Renal cortex interstitium (tissue), 15 donors: ENCODE measurements at places on chromosomes 6 and 20. TPM values are rescaled to one million over a fixed set of nuclear protein-coding genes. Genes with fewer than 3 reads are reported as not detected.
A peak's percentile ranks its signal among the peaks of the same experiment; 100 is the strongest.

DNA sequence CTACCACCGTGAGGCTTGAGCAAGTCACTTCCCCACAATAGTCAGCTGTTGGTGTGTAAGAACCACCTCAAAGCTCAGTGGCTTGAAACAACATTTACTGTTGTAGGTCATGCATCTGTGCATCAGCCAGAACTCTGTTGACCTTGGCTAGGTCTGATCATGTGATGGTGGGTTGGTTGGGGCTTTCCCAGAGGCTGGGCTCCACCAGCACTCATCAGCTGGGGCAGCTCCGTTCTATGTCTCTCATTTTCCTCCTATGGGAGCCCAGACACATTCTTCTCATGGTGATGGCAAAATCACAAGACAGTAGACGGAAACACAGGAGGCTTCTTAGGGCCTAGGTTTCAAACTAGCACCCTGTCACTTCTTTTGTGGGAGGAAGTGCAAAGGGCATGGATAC lies 42.8 kb upstream of the PSMF1 start:
- no peak for DNase-seq

DNA sequence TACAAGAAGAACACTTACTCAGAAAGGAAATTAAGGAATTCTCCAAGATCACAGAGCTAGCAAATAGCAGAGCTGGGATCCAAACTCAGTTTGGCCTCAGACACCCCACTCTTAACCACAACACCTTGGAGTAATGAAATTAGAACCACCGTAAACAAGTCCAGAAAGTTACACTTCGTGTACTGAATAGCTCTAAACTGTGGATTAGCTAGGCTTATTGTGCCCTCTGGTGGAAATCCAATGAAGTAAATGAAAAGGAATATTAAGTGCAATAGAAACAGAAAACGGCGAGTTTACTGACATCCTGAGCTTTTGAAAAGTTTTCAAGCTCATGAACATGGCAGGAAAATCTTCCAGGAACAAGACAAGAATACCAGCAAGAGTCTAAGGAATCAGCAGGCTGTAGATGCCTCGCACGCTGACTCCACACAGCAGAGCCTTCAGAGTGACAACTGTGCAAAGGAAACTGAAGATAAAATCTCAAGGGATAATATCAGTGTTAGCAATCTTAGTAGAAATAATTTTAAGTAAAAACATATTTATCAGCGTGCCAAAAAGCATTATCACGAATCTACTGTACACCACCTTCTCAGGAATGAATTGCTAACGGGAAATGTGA lies 34.6 kb downstream of the FBXO5 start:
- DNase-seq = peak; percentile 13

- no peak for DNase-seq
These were observed 43.6 kb upstream of the PHACTR3 start for GRCh38 chr20:59560588-59561227.

- DNase-seq = no peak
These were observed 30.7 kb upstream of the ZBP1 start for GRCh38 chr20:57650756-57651483.

DNA sequence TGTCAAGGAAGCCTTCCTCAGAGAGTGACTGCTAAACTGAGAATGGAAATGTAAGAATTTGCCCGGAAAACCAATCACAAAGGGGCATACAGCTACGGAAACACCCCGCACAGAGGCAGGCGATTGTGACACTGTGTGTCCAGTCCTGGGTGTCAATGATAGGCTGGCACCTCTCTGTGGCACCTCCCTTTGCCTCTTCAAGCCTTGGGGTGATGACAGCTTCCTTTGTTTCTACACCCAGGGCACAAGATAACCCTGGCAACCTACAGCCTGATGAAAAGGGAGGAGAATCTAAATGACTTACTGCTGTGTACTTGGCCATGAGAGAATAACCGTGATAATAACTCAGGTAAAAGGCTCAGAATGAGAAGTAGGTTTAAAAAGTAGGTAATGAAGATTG lies 93.6 kb upstream of the SSTR4 start:
- no peak for DNase-seq

DNA sequence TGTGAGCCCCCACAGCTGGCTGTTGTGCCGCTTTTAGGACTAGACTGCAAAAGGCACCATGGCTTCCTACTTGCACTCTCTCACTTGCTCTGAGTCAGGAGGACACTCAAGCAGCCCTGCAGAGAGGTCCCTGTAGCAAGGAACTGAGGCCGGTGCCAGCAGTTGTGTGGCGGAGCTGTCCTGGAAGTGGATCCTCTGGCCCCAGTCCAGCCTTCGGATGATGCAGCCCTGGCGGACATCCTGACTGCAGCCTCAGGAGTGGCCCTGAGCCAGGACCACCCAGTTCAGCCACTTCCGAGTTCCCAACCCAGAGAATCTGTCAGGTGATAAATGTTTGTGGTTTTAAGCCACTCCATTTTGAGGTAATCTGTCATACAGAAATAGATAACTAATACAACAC lies 17.5 kb downstream of the CTCFL start:
- no peak for DNase-seq

DNA sequence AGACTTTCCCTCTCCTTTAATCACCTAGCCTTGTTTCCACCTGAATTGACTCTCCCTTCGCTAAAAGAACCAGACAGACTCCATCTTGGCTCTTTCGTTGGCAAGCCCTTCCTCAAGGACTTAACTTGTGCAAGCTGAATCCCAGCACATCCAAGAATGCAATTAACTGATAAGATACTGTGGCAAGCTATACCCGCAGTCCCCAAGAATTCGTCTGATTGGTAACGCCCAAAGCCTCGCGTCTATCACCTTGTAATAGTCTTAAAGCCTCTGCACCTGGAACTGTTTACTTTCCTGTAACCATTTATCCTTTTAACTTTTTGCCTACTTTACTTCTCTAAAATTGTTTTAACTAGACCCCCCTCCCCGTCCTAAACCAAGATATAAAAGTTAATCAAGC lies 15.6 kb upstream of the MYCT1 start:
- DNase-seq = no peak

ENPP5 gene
- 22.0 TPM for polyA plus RNA-seq

DNA sequence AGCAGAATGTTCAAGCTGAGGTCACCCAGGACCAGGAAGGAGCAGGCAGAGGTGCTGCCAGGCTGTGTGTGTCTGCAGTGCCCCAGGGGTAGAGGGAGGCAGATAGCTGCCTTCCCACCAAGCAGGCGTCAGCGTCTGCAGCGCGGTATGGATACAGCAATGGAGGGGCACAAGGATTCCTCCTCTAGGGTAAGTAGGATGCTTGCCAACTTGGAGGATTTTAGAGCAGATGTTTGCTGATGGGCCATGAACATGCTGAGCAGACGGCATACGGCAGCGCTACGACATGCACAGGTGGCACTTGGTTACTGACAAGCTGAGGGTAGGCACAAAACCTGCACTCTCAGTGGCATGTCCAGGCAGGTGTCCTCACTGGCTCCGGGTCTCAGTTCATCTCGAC lies 48.1 kb downstream of the PSMG4 start:
- DNase-seq = no peak

CYP39A1 gene
- polyA plus RNA-seq = 8.6 TPM

PRKN gene
- polyA plus RNA-seq = 8.1 TPM

DNA sequence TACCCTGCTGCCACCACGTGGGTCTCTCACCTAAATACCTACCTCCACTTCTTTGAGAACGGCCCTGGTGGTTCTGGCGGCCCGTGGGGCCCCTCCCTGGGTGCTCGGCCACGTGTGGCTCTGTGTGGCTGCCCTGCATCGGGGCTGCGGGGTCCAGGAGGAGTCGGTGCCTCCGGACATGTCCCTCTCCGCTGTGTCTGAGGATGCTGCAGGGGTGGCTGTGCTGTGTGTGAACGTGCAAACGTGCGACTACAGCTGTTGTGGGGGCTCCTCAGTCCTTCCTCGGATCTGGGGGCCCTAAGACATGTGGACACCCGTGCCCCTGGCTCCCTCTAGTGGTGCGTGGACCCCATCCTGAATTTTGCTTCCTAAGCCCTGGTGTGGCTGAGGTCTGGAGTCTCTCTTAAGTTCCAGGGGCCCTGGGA lies 691.8 kb downstream of the QKI start:
- no peak for DNase-seq

DNA sequence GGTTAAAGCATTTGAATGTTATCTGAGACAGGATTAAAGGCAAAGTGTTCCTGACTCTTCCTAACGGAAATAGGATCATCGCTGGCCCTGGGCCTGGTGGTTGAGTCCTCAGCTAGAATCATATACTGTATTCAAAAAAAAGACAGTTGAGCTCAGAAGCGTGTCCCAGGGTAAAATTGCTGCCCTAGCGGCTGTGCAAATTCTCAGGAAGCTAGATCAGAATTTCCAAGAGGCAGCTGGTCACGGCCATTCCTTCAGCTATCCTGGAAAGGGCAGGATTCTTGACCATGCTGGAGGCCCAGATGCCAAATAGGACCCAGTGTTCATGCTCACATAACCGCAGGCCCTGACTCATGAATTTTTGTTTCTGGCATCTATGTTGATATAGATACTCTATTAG lies 67.4 kb downstream of the STMND1 start:
- no peak for DNase-seq

DNA sequence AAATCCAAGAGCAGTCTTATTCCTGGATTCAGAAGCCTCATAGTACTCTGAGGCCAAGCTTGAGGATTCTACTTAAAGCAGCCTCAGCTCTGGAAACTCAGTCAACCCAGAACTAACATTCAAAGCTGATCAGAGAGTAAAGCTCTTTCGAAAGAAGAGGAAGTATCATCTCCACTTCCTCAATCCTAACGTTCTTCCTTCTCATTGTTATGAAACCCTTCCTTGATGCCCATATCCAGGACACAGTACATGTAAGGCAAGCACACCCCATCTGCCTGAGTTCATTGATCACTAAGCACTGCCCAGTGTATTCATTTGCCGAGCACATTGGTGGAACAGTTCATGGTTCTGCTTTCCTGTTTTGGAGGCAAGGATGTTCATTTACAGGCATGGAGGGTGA lies at the start of gene IPCEF1:
Gene IPCEF1 (minus strand): TSS at position 114 of the 400 bp plus-strand sequence. CDS start 90,856 bp downstream, outside the sequence.
- no peak for DNase-seq

DNA sequence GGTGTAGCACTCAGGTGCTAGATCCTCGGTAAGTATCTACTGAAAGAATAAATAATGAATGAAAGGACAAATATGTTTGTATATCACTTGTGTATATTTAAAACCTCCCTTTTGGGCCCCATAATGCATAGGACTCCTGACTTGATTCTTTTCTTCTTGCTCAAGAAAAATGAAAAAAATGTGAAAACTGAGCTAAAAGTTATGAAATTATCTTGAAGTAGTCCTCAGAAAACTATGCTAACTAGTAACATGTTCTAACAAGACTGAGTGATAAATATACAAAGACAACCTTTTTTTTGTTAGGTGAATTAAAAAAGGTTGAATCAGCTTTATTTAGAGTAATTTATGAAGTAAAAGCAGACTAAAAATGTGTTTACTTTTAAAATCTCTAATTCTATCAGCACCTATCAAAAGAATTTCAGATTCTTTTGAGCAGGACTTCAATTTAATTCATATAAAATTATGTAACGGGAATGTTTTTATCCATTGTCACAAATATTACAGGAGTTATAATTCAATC lies 247.8 kb upstream of the JAG1 start:
- no peak for DNase-seq

CNR1 gene
- polyA plus RNA-seq = 1.0 TPM

- DNase-seq = no peak
These were observed 9.2 kb upstream of the TRERF1 start for GRCh38 chr6:42460883-42461282.

- DNase-seq = peak; percentile 20
These were observed 668 bp downstream of the PKIB start for GRCh38 chr6:122610690-122611455.

SLA2 gene
- 0.62 TPM for polyA plus RNA-seq

KIF6 gene
- 4.0 TPM for polyA plus RNA-seq

GRCh38 chr6:15355683-15356099 lies 109.8 kb downstream of the JARID2 start:
- DNase-seq = no peak

DNA sequence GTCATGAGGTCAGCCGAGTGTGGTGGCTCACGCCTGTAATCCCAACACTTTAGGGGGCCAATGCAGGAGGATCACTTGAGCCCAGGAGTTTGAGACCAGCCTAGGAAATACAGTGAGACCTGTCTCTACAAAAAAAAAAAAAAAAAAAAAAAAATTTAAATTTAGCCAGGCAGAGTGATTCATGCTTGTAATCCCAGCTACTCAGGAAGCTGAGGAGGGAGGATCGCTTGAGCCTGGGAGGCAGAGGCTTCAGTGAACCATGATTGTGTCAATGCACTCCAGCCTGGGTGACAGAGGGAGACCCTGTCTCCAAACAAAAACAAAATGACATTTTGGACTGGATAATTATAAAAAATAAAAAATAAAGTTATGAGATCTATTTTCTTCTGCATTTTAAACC lies 56.2 kb downstream of the ADGRF1 start:
- DNase-seq = no peak

- DNase-seq = no peak
These were observed 70.8 kb downstream of the PYGB start for GRCh38 chr20:25318471-25319240.

DNA sequence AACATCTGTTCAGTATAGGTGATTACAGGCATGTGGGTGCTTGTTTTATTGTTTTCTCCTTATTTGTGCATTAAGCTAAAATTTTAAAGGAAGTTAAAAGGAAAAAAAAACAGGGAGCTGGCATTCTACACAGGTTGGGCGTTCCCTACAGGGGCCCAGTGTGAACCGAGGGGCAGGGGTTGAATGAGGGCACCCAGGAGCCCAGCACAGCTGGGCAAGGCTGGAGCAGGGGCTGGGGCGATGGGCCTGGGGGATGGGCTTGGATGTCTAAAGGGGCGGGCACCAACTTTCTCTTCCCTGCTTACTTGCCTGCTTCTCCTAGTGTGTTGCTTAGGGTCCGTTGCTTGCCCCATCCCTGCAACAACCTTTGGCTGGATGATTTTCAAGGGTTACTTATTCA lies 230.2 kb upstream of the RNF24 start:
- no peak for DNase-seq

DNA sequence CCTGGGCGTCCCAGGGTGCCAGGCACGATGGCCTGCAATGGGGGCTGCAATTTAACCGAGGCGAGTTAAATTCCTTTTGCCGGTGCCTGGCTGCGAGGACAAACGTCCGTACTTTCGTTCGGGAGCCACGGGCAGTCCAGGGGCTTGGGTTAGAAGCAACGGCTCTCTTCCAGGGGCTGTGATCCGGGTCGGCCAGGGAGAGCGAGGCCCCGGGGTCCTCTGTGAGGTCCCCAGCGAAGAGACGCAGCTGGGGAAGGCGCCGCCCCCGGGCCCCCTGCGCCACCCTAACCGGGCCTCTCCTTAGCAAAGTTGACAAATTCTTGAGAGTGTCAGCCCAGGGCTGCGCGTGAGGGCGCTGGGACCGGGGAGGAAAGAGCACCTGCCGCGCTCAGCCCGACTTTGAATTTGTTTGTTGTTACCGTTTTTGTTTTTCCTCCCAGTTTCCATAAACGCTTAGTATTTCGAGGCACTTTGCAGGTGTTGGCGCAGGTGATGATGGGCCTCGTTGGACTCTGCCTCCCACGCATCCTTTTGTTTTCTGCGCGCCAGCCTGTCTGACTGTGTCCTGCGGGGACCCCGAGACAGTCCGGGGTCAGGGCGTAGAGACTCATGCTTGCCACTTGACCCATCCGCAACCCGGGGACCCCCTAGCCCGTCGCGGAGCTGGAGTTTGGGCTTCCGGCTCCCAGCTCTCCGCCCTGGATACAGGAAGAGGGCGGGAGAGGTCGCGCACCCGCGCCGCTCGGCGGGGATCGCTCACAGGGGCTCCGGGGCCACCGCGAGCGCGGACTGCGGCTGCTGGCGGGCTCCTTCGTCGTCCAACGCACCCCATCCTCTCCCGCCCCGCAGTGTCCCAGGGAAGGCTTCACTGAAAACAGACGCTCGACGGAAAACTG lies 5.8 kb downstream of the OLIG3 start:
- DNase-seq = no peak
